RKO (cell line): ENCODE measurements at places on chromosomes 2 and 18.

DNA sequence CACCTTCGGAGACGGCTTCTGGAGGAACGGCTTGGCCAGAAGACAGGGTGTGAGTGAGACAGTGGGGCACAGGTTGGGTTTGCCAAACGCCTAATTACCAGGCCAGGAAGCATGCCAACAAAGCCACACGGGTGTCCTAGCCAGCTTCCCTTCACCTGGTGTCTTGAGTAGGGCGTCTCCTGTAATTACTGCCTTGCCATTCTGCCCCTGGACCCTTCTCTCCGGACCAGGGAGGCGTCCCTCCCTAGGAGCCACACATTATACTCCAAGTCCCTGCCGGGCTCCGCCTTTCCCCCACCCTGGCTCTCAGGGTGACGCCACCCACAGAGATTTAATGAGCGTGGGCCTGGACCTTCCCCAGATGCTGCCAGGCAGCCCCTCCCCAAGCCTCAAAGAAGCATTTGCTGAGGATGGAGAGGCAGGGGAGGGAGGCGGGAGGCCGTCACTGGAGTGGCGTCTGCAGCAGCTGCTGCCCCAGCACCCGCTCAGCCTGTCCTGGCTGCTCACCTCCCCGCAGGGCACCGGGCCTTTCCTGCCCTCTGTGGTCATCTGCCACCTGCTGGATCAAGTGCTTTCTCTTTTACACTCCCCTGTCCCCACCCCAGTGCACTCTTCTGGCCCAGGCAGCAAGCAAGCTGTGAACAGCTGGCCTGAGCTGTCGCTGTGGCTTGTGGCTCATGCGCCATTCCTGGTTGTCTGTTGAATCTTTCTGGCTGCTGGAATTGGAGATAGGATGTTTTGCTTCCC lies 20.7 kb downstream of the FOSL2 start:
- DNase-seq: no peak

GRCh38 chr18:69220529-69220928 lies 180.2 kb upstream of the DOK6 start:
- no peak for DNase-seq

GRCh38 chr2:229296016-229296415 lies 24.9 kb upstream of the PID1 start:
- DNase-seq: no peak

GRCh38 chr18:6728809-6729246 lies 688 bp upstream of the ARHGAP28 start:
- no peak for DNase-seq

- peak; percentile 31 for DNase-seq
These were observed 164.0 kb upstream of the REG3G start for GRCh38 chr2:78861546-78861945.

GRCh38 chr2:167361426-167361825 lies 473.1 kb downstream of the XIRP2 start:
- DNase-seq: no peak

- DNase-seq: no peak
These were observed 24.7 kb downstream of the MGAT5 start for GRCh38 chr2:134278553-134278952.

DNA sequence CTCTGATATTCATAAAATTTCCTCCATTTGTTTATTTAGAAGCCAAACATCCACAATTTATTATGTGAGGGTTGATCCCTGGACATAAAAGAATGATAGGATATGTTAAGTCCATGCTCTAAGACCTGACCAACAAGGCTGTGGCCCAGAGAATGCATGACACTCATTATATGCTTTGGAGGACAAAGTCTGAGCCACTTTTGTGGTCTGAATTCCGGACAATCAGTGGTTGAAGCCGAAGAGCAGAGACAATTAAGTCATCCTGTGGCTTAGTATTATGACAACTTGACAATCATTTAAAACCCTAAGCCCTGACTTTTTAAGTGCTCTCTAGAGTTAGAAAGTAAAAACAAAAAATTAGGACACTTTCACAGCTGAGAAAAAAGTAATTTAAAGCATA lies 483.3 kb downstream of the PLCL1 start:
- DNase-seq: no peak

GRCh38 chr2:106562268-106563186 lies 75.4 kb downstream of the CD8B2 start:
- DNase-seq: no peak

DNA sequence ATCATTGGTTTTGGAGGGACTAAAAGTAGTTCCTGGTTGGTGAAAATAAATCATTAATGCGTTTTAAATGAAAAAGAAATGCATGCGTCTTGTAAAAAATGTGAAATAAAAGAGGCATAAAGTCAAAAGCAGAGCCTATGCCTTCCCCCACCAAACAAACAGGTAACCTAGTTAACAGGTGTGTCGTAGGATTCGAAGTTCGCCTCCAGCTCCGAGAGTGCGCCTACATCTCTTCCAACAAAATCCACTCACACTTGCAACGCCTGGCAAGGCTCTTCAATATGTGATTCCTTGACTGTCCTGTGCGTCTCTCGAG lies 677 bp upstream of the SMAD4 start:
- no peak for DNase-seq

DNA sequence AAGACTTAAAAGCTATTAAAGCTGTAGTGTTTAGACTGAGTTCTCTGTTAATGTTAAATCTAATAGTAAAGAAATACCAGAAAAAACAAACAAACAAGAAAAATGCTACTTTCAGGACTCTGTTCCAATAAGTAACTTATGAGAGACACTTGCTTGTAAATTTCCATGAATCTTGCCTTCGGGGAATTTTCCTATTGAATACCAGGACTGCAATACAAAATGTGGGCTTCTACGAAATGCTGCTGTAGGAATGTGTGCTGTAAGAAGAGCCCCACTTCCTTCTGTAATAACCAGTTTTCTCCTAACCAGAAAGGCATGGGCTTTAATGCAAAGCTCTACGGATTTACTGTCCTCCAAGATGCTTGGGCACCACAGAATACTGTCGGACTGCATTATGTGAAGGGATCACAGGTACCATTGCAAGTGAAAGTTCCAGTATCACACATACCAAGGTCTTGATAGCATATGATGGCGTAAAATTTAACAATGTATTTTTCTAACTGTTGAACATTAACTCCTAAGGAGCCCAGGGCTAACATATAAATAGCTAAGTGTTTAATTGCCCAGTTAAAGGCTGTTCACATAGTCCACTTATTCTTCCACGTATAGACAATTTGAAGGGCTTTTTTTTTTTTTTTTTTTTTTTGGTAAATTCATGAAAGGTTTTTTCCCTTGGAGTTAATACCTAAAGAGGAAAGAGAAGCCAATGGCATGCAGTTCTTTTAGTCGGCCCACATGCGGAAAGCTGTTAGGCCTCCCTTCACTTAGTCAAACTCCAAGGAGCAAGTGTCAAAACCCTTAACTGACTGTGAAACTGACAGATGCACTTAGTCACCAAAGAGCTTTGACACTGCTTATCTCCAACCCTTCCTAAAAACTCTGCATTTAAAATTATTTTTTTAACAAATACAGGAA lies 564.0 kb upstream of the POU3F3 start:
- no peak for DNase-seq

GRCh38 chr18:28256166-28256565 lies 79.2 kb upstream of the CDH2 start:
- DNase-seq: no peak

- DNase-seq: no peak
These were observed 281.0 kb upstream of the HS6ST1 start for GRCh38 chr2:128599700-128600099.

DNA sequence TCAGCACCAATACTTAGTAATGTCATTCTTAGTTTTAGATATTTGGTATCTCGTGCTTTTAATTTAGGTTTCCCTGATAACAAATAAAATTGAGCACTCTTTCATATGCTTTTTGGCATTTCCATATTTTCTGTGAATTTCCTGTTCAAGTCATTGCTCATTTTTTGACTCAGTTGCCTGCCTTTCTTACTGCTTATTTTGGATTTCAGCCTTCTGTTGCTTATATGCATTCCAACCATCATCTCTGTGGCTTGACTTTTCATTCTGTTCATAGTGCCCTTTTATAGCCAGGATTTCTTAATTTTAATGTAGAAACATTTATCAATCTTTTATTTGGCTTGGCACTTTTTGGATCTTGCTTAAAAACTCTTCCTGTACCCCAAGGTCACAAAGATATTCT lies 14.5 kb upstream of the KIF3C start:
- DNase-seq: no peak

- no peak for DNase-seq
These were observed 10.5 kb downstream of the CAPN13 start for GRCh38 chr2:30796699-30797098.

GRCh38 chr2:216635171-216635570 lies 2.0 kb downstream of the IGFBP2 start:
- DNase-seq: no peak

- no peak for DNase-seq
These were observed 168.4 kb upstream of the PKDCC start for GRCh38 chr2:41879235-41879916.

GRCh38 chr2:42768706-42769256 lies 4.8 kb upstream of the OXER1 start:
- no peak for DNase-seq

GRCh38 chr2:141068053-141068682 lies 1062.6 kb downstream of the LRP1B start:
- DNase-seq: no peak

DNA sequence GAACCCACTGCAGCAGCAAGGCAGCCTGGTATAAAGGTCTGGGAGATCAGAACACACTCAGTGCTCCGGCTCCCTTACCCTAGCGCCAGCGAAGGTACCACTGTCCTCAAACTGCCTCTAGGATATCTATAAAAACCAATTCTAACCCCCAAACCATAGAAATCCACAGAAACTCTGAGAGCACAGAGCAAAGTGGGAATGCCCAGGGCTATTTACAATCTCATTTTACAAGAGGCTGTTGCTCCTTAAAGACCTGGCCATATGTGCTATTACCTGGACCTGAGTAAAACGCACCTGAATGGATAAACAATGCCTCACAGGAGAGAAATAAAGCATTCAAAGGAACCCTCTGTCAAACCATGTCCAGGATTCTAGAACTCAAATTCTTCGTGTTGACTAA lies 4.3 kb downstream of the STK39 start:
- DNase-seq: no peak

GRCh38 chr2:9102861-9103662 lies 99.6 kb upstream of the MBOAT2 start:
- no peak for DNase-seq

- DNase-seq: no peak
These were observed 67.9 kb upstream of the STPG4 start for GRCh38 chr2:47222826-47223554.

- DNase-seq: peak; percentile 50
These were observed 763.9 kb downstream of the TSN start for GRCh38 chr2:122519366-122519765.

- DNase-seq: no peak
These were observed 453.5 kb upstream of the TNP1 start for GRCh38 chr2:217313386-217313785.

DNA sequence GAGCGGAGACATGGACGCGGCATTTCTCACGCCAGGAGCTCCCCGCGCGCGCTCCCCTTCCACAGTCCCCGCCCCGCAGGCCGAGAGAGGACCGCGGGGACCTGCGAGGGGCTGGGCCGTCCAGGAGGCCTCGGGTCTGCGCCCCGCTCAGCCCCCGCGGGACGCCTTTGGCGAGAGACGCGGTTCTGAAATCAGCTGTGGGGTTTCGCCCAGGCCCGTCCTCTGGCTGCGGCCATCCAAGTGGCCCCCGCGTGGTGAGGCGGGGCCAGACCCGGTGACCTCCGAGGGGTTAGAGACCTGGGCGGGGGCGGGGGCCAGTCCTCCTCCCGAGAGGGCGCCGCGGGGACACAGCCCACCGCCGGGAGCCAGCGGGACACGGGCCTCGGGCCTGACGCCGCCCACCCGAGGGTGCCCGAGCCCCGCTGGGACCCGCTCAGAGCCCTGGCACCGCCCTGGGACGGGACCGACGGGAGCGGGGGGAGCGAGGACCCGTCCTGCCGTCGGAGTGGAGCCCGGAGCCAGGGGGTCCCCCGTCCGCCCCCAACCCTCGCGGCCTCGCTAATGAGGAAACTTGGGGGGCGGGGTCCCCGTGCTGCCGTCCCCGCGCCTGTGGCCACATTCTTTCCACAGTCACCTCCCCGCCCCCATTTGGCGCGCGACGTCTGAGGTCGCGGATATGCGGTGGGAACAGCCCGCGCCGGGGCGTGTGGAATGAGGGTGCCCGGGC lies 6.1 kb upstream of the SALL3 start:
- DNase-seq: no peak

DNA sequence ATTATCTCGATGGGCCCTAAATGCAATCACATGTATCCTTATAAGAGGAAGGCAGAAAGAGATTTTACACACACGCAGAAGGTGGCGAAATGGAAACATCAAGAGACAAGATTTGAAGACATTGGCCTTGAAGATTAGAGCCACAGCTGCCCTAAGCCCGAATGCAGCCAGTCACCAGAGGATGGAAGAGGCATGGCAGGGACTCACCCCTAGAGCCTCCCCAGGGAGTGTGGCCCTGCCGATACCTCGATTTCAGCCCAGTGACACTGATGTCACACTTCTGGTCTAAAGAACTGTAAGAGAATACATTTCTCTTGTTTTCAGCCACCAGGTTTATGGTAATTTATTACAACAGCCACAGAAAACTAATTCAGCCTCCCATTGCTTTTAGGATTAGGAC lies 17.4 kb downstream of the TTC39C start:
- no peak for DNase-seq

GRCh38 chr2:24919037-24919505 lies 966 bp downstream of the ADCY3 start:
- peak; percentile 50 for DNase-seq

DNA sequence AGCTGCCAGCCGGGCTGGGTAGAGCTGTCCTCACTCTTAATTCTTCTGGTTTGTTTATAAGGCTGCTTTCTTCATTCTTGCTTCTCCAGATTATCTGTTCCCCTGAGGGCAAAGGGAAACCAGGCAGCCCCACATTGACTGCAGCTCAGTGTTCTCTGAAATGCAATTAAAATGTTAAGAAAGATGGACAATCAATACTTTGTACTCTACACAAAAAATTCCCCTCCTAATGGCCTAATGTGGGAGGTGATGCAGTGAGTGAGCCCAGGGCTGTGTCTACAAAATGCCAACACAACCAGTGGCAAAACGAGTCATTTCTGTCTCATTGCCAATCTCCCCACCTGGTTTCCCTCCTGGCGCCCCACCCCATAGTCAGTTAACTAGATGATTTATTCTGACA lies 541.7 kb upstream of the RAB6C start:
- no peak for DNase-seq

DNA sequence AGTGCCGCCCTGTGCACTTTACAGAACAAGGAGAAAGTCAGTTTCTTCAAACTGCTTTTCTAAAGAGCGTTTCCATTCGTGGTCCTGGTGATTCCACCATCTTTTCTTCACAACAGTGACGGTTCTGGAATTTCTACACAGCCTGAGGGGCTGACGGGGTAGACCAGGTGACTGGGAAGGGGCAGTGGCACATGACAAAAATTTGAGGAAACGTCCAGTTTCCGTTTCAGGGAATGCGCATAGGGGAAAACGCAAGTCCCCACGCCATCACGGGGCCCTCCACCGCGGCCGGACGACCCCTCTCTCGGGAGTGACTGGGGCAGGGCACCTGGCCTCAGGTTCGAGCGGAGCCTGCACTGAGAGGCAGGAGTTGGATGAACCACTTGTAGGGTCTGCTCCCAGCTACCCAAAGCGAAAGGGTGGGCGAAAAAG lies 980 bp upstream of the SPTBN1 start:
- no peak for DNase-seq

GRCh38 chr2:111618226-111618977 lies 265.6 kb downstream of the ANAPC1 start:
- DNase-seq: no peak

- DNase-seq: no peak
These were observed 133.5 kb downstream of the GLI2 start for GRCh38 chr2:120869036-120869729.
